SW480 (cell line): ENCODE measurements at places on chromosomes 5 and 9.

DNA sequence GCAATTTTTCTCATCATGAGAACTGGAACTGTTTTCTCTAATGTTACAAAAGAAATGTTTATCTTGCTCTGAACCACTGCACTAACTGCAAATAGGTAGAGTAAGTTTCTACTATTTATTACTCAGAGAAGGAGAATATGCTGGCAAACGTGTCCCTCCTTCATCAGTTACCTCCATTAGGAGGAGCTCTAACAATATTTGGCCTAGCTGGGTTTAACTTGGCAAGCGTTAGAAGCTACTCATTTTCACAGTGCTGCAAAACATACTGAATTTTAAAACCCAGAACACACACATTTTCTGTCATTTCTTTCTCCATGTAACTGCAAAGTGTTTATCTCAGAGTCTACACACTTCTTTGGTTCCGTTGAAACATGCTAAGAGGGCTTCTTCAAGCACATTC is 101.0 kb upstream of the GABRG2 start:
- DNase-seq, result peak; percentile 9

GRCh38 chr5:79074641-79075040 is 5.1 kb downstream of the BHMT2 start:
- DNase-seq, result peak; percentile 32

DNA sequence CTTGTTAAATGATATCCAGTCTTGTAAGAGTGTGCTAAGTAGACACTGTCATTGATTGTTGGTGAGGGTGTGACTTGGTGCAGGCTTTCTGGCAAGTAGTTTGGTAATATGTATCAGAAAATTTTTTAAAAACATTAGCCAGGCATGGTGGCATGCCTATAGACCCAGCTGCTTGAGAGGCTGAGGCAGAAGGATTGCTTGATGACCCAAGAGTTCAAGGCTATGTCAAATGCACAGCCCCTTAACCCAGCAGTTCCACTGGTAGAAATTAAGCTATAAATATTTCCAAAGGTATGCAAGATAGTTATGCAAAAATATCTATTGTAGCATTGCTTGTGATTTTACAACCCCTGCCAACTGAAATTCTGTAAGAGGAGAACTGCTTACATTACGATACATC is 24.2 kb downstream of the ZBTB43 start:
- no peak for DNase-seq

DNA sequence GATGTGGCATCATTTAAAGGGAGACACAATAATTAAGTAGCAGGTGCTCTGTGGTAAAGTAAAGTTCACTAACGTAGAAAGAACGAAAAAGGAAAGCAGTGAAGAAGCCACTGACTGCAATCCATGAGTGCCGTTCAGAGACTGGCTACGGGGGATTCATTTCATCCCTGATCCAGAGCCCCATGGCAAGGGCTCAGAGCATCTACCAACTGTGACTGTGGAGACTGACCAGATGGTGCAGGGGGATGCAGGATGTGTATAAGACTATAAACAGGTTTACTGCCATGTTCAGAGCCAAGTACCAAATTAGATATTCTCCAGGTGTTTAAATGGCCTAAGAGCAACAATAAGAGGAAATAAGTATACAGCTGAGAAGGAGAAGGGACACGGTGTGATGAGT is 47.7 kb downstream of the MARCHF11 start:
- no peak for DNase-seq

- DNase-seq, result no peak
Observed at GRCh38 chr9:95670122-95670521, 153.4 kb upstream of the PTCH1 start.

GRCh38 chr5:56123531-56124243 is 109.4 kb downstream of the ANKRD55 start:
- peak; percentile 89 for DNase-seq

GRCh38 chr5:132963171-132964104 is at the start of gene AFF4:
AFF4 (minus strand) TSS chr5:132963634; CDS start chr5:132937189, 26,445 bp downstream.
- peak; percentile 97 for DNase-seq

GRCh38 chr5:14270209-14270702 is 127.1 kb downstream of the TRIO start:
- DNase-seq, result peak; percentile 88

GRCh38 chr5:100615362-100615761 is 80.2 kb downstream of the FAM174A start:
- DNase-seq, result no peak

GRCh38 chr9:124733964-124734740 is 37.0 kb downstream of the NR6A1 start:
- peak; percentile 93 for DNase-seq

GRCh38 chr5:171269717-171270116 is 39.3 kb upstream of the TLX3 start:
- peak; percentile 51 for DNase-seq

DNA sequence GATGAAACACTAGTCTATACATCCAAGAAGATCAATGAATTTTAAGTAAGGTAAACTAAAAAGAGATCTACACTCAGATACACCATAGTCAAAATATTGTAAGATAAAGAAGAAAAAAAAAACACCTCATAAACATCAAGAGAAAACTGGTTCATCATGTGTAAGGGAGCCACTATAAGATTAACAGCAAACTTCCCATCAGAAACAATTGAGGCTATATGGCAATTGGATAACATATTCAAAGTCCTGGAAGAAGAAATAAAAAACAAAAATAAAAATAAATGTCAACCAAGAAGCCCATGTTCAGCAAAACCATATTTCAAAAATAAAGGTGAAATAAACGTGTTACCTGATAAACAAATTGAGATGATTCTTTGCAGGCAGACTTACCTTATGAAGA is 3.6 kb downstream of the OR13C8 start:
- no peak for DNase-seq

- no peak for DNase-seq
Observed at GRCh38 chr5:121969660-121970295, 8.0 kb downstream of the SRFBP1 start.

DNA sequence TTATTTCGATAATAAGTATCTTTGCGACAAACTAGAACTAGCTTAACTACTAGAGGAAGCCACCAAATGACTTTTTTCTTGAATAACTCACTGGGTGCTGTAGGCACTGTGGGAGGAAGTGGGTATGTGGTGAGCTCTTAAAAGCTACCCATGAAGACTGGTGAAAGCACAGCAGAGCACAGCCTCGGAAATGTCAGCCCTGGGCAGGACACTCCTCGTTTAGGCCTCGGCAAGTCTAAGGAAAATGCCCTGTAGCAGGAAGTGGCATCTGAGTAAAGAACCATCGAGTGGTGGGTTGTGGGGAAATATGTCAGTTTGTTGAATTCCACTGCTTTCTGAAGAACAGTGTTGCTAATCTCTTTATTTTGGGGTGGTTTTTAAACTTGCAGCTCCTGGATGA is 44.0 kb upstream of the NCS1 start:
- DNase-seq, result no peak

- DNase-seq, result no peak
Observed at GRCh38 chr9:130448771-130449603, 4.2 kb downstream of the ASS1 start.

DNA sequence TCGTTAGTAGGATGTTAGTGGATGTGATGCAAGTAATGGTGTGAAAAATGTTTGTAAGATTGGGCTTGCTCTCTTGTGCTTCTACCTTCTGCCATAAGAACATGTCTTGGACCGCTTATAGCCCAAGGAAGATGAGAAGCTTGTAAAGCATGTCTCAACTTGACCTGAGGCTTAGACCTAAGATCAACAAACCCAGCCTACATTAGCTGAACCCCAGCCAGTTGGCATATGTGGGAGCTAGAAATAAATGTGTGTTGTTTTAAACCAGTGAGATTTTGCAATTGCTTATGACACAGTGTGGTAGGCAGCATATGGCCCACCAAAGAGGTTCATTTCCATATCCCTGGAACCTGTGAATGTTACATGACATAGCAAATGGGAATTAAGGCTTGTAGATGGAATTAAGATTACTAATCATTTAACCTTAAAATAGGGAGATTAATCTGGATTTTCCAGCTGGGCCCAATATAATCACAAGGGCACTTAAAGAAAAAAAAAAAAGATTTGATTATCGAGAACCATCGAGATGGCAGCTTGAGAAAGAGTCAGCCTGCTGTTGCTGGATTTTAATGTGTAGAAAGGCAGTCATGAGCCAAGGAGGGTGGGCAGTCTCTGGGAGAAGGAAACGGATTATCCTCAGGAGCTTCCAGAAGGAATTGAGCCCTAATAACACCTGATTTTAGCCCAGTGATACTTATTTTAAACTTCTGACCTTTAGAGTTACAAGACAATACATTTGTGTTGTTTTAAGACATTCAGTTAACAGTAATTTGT is 27.3 kb upstream of the EDIL3 start:
- no peak for DNase-seq

DNA sequence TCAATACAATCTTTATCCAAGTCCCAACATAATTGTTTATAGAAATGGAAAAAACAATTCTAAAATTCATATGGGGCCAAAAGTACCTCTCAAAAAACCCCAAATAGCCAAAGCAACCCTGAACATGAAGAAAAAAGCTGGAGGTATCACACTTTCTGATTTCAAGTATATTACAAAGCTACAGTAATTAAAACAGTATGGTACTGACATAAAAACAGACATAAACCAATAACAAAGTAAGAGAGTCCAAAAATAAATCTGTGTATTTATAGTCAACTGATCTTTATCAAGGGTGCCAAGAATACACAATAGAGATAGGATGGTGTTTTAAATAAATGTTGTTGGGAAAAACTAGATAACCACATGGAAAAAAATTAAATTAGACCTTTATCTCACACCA is 13.6 kb upstream of the GOLPH3 start:
- DNase-seq, result no peak

DNA sequence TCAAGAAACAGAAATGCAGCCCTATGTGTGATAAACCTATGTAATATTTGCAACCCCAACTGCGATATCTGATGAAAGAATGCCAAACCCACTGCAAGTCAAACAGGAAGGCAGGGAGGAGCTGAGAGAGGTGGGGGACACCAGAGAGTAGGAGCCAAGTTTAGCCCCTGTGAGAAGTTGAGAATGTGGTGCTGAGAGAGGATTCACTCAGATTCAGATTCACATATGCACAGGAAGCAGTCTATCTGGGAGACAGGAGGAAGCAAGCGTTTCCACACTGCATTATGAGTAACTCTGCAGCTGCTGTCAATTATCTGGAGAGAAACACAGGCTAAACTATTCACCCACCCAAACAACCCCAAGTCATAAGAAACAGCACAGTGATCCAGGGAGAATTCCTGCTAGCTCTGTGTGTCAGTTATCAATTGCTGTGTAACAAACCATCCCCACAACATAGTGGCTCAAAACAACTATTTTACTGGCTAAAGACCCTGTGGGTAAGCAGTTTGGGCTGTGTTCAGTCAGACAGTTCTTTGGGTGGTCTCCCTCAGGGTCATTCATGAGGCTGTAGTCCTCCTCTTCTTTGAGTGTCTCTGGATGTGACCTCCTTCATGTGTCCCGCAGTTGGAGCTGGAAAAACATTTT is 161.9 kb upstream of the RAI14 start:
- no peak for DNase-seq

- DNase-seq, result peak; percentile 42
Observed at GRCh38 chr5:59218424-59219045, 635.7 kb downstream of the RAB3C start.
